Naive thymus-derived CD8-positive, alpha-beta T cell (primary cell): ENCODE measurements at places on chromosomes 5 and 9. TPM values are rescaled to one million over a fixed set of nuclear protein-coding genes. Genes with fewer than 3 reads are reported as not detected.

The FLT4 gene
- total RNA-seq = 44.5 TPM

The IL17B gene
- not detected for total RNA-seq

- H3K4me3 ChIP-seq = no peak overlapping the region
- no peak for DNase-seq
- no peaks in the 10 kb centered on the region for H3K36me3 ChIP-seq
- H3K27ac ChIP-seq = no peak overlapping the region
- H3K27me3 ChIP-seq = peaks cover 43% of the 10 kb centered on the region
- peaks cover 10% of the 10 kb centered on the region for H3K4me1 ChIP-seq
These were observed 72.4 kb upstream of the UNC5A start for GRCh38 chr5:176737746-176738636.

DNA sequence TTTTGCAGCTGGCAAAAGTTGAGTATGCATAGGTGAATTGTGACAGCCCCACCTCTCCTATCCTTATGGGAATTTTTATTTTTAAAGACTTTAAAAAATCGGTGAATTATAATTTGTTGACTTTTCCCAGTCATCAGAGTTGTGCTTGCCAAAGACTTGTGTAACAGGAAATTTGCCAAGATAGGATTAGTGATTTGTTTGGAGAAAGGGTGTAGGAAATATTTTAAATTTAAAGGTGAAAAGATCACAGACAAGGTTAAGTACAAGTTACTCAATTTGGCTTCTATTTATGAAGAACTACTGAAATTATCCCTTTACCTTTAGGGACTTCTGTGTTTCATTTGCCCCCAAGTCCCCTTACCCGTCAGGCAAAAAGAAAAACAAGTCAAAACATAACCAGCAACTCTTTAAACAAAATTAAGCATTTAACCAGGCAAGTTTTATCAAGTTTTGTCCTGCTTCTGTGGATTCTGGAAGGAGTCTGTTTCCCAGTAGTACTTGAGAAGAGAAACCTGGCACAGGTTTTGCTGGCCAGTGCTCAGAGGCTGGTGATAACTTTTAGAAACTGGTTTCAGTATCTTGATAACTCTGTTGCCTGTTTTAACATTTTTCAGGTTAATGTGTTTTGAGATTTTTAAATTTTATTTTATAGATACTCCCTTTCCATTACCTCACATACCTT, 285.4 kb downstream of the MAST4 start:
- H3K27me3 ChIP-seq = no peaks in the 10 kb centered on the region
- H3K27ac ChIP-seq = no peak overlapping the region
- no peaks in the 10 kb centered on the region for H3K4me1 ChIP-seq
- DNase-seq = no peak
- no peaks in the 10 kb centered on the region for H3K36me3 ChIP-seq

DNA sequence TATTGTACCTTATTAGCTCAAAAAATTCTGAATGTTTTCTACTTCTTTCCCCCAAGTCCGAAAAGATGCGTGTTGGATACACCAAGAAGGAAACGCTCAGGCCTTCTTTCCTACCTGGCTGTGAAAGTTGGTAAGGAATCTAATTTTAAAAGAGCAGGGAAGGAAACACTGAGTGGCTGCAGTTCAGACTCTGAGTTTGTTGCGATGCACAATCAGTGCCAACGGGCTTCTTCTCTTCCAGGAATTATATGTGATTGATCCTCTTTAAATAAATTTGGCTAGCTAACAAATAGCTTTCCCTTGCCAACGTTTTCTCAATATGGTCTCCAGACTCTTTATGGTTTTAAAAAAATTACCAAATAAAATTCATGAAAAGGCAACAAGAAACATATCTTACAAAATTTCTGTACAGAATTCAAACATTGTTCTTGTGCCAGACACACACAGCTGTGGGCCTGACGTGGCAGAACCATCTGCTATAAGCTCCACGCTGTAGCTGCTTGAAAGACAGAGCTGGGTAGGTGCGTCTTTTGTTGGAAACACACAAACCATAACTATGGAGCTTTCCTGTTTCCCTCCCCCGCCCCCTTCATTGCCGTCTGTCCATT, 493.1 kb downstream of the ZNF608 start:
- no peaks in the 10 kb centered on the region for H3K27me3 ChIP-seq
- H3K27ac ChIP-seq = no peak overlapping the region
- no peaks in the 10 kb centered on the region for H3K4me1 ChIP-seq
- H3K4me3 ChIP-seq = no peak overlapping the region
- no peak for DNase-seq
- H3K36me3 ChIP-seq = no peaks in the 10 kb centered on the region

GRCh38 chr9:72533322-72533721, 11.9 kb downstream of the TMC1 start:
- no peak overlapping the region for H3K4me3 ChIP-seq
- no peaks in the 10 kb centered on the region for H3K27me3 ChIP-seq
- DNase-seq = no peak
- H3K4me1 ChIP-seq = peaks cover 3% of the 10 kb centered on the region

DNA sequence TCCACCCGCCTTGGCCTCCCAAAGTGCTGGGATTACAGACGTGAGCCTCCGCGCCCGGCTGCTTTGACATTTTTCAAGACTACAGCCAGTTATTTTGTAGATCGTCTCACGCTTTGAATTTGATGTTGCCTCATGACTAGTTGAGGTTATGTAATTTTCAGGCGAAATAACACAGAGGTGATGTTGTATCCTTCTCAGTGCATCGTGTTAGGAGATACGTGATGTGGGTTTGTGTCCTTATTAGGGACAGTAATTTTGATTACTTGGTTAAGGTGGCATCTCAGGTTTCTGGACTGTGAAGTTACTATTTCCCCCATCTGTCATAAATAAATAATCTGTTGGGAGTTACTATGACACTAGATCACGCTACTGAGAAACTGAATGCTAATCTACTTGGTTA, 25.0 kb downstream of the CTNNA1 start:
- no peak for DNase-seq
- H3K36me3 ChIP-seq = no peaks in the 10 kb centered on the region
- H3K4me1 ChIP-seq = no peaks in the 10 kb centered on the region
- H3K27ac ChIP-seq = no peak overlapping the region
- H3K27me3 ChIP-seq = peaks cover 16% of the 10 kb centered on the region

DNA sequence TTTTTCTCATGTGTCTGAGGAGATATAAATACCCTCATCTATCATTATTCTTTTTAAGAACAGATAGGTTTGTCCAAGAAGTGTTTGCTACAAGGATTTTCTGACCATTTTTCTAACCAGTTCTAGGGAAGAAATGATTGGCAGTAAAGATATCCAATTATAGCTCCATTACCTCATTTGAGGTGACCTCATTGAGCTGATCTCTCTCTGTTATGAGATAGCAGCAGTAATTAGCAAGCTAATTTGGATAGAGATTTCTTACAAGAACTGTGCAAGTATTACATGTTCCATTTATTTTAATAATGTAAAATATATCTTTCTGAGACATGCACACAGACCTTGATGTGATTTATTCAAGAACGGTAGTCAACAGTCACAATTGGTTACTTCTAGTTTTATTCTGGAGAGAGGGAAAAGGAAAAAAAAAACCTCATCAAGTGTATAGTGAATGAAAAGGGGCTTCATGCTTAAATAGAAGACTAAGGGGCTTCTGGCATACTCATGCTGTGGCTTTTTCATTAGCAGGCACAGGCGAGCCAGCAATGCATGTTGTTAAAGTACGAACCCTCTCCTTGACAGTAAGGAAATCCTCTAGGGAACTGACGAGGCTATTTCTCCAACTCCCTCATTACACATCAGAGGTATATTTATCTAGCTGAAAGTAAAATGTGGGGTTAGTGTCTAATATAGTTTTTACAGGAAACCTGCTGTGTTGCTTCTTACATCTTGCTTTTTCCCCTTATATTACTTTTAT, 127.3 kb downstream of the NUDT12 start:
- H3K27ac ChIP-seq = no peak overlapping the region
- H3K4me1 ChIP-seq = no peaks in the 10 kb centered on the region
- no peak overlapping the region for H3K4me3 ChIP-seq
- no peak for DNase-seq

- no peaks in the 10 kb centered on the region for H3K36me3 ChIP-seq
- no peaks in the 10 kb centered on the region for H3K27me3 ChIP-seq
- DNase-seq = no peak
- H3K4me3 ChIP-seq = no peak overlapping the region
- H3K27ac ChIP-seq = no peak overlapping the region
These were observed 56.4 kb downstream of the MYO10 start for GRCh38 chr5:16879650-16880049.

The ASPN gene
- not detected for total RNA-seq

DNA sequence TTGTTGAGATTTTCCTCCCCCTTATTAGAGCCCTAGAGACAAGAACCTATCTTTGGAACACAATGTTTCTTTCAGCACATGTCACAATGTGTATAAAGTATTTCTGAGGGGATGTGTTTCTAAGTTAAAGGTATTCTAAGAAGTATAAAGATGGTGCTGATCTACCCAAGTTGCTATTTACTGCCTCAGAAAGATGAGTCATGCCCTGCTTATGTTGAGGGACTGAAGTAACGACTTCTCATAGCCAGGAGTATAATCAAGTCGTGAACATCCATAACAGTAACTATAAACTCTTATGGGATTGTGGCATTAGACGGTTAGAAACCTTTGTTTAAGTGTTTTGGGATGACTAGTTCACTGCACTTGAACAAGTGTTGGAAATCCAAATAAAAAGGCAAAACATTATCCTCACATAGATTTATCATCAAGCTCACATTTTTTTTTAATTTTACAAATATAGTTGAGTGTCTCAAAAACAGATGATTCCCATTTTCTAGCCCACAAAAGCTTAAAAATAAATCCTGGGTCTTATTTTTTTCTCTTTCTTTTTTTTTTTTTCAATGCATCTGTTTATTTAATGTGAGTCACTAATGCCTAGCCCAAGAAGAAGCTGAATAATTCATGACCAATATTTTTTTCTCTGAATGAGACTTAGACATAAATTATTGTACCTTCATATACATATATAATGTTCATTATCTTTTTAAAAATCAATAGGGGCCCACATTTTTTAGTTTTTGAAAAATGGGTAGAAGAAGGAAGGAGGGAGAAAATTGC, 12.2 kb upstream of the TMEM252 start:
- H3K27me3 ChIP-seq = peaks cover 13% of the 10 kb centered on the region
- H3K36me3 ChIP-seq = no peaks in the 10 kb centered on the region
- H3K27ac ChIP-seq = no peak overlapping the region

The ECM2 gene
- total RNA-seq = not detected

DNA sequence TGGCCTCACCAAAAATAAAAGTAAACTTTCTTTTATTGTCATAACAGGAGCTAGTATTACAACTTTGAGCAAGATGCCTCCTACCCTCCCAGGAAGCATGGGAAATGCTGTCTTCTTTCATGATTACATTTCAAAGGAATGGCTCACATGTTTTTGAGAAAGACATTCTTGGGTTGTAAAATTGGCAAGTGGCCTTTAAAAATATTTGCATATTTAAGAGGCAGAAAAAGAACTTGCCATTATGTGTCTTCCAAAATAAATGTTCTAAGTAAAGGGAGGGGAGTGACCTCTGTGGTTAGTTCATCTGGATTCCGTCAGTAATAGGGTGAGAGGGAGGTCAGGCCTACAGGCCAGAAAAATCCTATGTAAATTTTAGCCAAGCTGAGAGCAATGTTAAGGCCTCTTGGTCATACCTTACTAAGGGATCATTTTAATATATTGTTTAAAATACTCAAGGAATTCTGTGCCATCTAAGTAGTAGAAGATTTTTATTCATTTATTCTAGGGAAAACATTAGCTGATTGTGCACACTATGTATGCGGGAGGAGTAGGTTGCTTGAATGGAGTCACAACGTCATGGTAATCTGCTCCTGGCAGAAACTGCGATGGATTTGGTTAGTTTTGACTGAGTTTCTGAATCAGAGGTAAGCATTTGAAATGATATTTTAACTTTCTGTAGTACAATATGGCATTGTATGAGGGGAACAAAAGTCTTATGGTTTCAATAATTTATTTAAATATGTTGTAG, 1485.7 kb upstream of the CDH9 start:
- no peaks in the 10 kb centered on the region for H3K4me1 ChIP-seq
- no peaks in the 10 kb centered on the region for H3K36me3 ChIP-seq
- H3K27me3 ChIP-seq = no peaks in the 10 kb centered on the region
- H3K4me3 ChIP-seq = no peak overlapping the region

The PCDHGA11 gene
- 0.36 TPM for total RNA-seq

The ANGPTL2 gene
- not detected for total RNA-seq

The HAVCR1 gene
- total RNA-seq = 26.5 TPM

DNA sequence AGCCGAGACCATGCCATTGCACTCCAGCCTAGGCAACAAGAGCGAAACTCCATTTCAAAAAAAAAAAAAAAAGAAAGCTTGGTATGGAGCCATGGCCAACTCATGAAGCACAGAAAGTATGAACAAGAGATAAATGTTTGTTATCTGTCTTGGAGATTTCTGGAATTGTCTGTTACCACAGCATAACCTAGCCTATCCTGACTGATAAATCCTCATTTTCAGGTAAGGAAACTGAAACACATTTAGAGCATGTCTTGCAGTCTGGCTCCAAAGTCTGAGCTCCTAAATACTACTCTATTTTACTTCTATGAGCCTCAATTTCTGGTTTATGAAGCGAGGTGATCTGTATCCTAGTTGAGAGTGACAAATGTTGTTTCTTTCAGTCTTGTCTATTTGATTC, 68.3 kb upstream of the SLC44A1 start:
- no peaks in the 10 kb centered on the region for H3K27me3 ChIP-seq
- H3K27ac ChIP-seq = no peak overlapping the region
- H3K4me3 ChIP-seq = no peak overlapping the region
- H3K36me3 ChIP-seq = no peaks in the 10 kb centered on the region
- H3K4me1 ChIP-seq = no peaks in the 10 kb centered on the region

The ENTREP1 gene
- not detected for total RNA-seq

- peak overlapping the region; percentile 98 for H3K4me3 ChIP-seq
- H3K4me1 ChIP-seq = peaks cover 46% of the 10 kb centered on the region
- no peaks in the 10 kb centered on the region for H3K27me3 ChIP-seq
- H3K27ac ChIP-seq = peak overlapping the region; percentile 96
- peaks cover 14% of the 10 kb centered on the region for H3K36me3 ChIP-seq
These were observed 1.2 kb downstream of the GOLPH3 start for GRCh38 chr5:32172923-32173266.

The SKP2 gene
- 18.5 TPM for total RNA-seq

The FOXD4 gene
- not detected for total RNA-seq

The PCDHB9 gene
- not detected for total RNA-seq

DNA sequence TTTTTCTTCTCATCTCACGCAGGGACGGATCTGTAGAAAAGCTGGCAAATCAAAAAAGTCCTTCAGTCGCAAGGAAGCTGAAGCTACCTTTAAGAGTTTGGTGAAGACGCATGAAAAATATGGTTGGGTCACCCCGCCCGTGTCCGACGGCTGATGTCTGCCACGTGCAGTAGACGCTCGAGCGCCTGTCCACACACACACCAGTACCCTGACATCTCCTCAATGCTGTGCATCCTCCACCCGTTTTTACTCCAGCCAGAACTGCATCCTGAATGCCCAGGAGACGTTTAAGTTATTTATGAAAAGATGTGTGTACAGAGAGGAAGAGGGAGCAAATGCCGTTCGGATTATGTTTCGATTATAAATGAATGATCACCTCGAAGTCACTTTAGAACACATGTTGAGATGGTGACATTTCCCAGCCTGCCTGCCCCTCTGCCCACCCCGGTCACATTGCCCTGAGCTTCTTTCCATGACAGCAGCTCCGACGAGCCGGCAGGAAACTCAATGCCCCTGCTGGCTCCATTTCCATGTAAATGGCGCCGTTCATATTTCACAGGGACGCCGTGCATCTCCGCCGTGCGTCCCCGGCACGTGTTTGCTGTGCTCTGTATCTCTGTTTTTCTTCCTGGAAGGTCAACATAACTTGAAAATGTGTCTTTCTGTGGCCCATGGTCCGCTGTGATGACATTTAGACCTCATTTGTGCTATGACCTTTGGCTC, 42.7 kb downstream of the UBE2QL1 start:
- peaks cover 10% of the 10 kb centered on the region for H3K27me3 ChIP-seq
- no peak overlapping the region for H3K4me3 ChIP-seq
- DNase-seq = no peak

- no peak for DNase-seq
- H3K4me1 ChIP-seq = no peaks in the 10 kb centered on the region
- no peak overlapping the region for H3K27ac ChIP-seq
- no peaks in the 10 kb centered on the region for H3K27me3 ChIP-seq
- H3K36me3 ChIP-seq = no peaks in the 10 kb centered on the region
These were observed 39.3 kb upstream of the CDH12 start for GRCh38 chr5:22892441-22892840.
